ENCODE measurements at places on chromosomes 11 and 22.

DNA sequence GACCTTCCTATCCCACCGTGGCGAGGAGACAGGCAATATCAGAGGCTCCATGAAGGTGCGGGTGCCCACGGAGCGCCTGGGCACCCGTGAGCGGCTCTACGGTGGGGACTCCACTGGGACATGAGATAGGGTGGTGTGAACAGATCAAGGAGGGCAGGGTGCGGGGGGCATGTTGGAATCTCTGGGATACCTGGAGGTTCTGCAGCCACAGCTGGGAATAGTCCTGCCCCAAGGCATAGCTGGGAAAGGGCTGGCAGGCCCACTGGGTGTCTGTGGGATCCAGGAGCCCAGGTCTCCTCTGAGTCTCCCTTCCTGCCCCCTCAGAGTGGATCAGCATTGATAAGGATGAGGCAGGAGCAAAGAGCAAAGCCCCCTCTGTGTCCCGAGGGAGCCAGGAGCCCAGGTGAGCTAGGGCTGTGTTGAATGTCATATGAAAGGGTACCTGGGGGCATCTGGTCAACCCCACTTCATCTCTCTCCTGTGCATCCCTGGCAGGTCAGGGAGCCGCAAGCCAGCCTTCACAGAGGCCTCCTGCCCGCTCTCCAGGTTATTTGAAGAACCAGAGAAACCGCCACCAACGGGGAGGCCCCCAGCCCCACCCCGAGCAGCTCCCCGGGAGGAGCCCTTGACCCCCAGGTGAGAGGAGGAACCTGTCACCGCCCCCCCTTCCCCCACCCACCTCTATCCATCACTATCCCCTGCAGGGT lies 8.5 kb downstream of the PHOX2A start:
- DNase-seq, result no peak

DNA sequence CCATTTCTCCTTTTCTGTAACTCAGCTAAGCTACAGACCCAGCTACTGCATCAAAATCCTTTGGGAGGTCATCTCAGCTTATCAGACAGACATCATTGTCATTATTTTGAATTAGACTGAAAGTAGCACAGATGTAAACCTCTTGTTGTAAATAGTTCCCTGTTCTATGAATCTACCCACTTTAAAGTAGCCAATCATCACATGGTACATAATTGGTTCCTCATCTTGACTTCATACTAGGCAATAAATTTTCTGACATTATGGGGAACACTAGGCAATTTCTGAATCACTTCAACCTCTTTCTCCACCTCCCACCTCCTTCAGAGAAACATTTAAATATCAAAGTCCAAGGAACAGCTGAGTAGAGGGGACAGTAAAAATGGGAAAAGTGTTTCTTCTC lies 47.9 kb downstream of the MPPED2 start:
- DNase-seq, result no peak

DNA sequence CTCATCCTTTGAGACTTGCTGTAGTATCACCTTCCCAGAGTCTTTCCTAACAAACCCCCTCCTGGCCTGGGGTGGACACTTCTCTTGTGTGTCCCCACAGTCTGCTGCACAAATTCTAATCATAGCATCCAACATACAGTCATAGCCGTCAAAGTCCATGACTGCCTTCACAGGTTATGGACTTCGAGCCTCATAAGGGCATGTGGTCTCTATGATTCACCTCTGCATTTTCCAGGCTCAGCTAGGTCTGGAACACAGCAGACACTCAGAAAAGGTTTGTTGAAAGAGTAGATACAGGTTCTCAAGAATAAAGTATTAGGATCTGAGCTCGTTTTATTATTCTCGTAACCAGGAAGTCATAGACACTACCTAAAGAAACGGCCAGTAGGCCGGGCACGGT lies 13.2 kb upstream of the SCUBE2 start:
- DNase-seq, result no peak

- no peak for DNase-seq
Measured at GRCh38 chr11:71117311-71117710, 135.1 kb downstream of the SHANK2 start.

DNA sequence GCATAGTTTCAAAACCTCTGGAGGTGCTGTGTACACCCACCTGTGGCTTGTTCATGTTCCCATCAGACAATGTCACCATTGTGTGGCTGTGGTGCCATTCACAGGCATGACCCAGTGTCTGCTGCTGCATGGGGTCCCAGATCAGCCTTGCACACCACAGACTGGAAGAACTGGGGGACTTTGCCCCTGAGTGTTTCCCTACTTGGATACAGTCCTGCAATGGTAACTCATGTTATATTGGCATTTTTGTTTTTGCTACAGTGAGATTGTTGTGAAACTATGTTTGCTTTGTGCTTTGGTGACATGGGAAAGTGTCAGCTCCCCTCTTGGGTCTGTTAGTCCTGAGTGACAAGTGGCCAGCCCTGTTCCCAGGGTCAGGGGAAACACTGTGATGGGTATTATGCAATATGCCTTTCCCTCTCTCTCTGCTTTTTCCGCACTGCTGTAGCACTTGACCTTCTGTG lies 108.8 kb downstream of the NAV2 start:
- DNase-seq, result no peak

DNA sequence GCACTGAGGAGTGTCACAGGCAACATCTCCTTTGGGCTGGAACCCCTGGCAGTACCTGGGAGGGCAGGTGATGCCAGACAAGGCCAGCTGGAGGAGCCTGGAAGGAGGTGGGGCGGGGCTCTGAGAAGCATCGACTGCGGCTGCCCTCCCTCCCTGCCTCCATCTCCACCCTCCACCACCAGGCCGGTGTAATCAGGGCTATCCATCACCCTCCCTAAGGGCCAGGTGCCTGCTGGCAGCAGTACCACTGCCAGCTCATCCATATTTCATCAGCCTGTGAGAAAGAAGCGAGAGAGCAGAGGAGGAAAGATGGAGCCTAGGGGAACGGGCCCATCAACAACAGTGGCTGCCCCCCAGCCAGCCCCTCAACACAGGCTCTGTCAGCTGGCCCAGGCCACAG lies 51.4 kb upstream of the RASD2 start:
- no peak for DNase-seq

GRCh38 chr22:25167834-25168601 lies 31.6 kb upstream of the CRYBB3 start:
- DNase-seq, result no peak

DNA sequence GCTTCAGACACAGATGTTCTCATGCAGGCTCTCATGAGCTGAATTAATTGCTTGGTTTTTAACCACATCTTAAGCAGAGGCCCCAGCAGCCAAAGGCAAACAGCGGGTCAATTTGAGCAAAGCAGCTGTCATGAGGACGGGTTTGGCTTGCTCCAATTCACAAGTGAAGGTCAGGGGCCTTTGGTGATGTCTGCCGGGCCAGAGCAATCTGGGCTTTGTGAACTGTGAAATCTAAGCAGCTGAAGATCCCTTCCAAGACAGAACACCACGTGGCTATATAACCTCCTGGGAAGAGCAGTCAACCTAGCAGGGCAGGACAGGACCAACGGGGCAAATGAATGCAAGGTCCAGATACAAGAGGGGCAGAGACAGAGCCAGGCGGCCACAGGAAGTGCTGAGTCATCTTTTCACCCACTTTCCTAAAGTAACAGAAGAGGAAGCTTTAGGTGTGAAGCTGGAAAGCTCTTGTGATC lies 187.3 kb upstream of the B3GAT1 start:
- DNase-seq, result no peak

DNA sequence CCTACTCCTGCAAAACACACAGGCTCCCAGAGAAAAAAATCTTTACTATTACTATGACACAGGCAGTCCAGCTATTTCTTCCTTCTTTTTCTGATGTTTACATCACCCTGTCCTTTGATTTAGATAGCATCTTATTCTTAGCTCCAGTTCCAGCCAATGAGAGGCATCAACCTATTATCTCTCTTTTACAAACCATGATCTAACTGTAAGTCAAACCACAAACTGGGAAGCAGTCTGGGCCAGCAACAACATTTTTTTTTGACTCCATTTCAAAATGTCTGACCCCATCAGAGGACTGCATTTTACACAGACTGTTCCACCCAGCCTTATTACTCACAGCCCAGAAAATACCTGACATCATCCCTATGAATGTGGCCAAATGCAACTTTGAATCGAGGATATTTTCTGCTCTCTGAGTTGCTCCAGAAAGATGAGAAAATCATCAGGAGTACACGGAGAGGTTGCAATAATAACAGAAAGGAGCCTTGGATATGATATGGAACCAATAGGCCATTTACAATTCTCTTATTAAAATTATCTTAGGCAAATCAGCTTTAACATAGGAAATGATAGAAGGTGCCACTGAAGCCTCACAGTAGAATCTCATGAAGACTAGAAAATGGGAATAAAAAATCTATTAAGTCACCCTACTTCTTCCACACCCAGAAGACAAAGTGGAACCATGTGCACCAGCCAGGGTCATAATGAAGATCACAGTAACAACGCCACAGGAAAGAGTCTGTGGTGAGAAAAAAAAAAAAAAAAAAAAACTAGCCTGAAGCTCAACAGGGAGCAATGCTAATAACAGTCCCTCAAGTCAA lies 21.2 kb downstream of the TBRG1 start:
- no peak for DNase-seq

DNA sequence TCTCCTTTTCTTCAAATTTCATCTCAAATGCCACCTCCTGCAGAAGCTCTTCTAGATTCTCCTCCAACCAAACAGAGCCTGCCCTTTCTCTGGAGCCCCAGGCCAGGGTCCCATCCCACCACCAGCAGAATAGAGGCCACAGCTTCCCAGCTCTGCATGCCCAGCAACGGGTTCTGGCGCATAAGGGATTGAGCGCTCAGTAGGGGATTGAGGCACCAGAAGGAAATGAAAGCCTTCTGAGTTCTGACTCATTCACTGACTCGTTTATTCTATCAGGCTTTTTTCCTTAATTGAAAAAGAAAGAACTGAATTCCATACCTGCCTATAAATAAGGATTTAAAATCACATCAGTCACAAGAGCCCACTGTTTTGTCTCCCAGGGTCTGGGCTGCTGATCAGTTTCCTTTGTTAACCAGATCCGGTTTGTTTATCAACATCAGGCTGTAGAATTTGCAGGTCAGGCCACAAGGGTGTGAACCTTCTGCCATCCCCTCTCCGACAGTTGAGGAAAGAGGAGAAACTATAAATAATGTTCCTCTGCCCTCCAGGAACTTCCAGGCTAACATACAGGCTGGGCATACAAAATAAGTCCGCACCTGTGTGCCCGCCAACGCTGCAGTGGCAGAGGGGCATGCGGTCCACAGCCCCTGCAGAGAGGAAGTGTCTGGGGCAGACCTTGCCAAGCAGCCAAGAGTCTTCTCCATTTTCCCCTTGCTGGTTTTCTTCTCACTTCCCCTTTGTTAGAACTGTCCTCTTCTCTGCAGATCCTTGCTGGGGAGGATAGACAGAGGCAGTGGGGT lies 63.5 kb upstream of the PRDM11 start:
- DNase-seq, result no peak

DNA sequence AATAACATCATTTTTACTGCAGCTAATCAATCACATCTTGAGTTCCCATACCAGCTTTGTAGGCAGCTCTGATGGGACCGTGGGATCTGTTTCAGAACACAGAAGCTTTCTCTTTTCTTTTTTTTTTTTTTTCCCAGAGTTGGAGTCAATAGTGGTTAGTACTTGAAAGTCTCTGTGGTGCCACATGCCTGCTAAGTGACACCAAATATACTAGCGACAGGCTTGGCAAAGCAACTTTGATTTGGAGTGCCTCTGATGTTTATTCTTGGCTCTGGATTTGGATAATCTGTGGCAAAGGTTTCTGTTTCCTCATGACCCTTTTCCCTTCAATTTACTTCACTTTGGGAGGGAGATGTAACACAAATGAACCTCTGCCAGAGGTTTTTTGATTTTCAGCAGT lies 681.4 kb upstream of the TENM4 start:
- DNase-seq, result no peak

GRCh38 chr11:113817626-113818025 lies 38.0 kb downstream of the CLDN25 start:
- no peak for DNase-seq

DNA sequence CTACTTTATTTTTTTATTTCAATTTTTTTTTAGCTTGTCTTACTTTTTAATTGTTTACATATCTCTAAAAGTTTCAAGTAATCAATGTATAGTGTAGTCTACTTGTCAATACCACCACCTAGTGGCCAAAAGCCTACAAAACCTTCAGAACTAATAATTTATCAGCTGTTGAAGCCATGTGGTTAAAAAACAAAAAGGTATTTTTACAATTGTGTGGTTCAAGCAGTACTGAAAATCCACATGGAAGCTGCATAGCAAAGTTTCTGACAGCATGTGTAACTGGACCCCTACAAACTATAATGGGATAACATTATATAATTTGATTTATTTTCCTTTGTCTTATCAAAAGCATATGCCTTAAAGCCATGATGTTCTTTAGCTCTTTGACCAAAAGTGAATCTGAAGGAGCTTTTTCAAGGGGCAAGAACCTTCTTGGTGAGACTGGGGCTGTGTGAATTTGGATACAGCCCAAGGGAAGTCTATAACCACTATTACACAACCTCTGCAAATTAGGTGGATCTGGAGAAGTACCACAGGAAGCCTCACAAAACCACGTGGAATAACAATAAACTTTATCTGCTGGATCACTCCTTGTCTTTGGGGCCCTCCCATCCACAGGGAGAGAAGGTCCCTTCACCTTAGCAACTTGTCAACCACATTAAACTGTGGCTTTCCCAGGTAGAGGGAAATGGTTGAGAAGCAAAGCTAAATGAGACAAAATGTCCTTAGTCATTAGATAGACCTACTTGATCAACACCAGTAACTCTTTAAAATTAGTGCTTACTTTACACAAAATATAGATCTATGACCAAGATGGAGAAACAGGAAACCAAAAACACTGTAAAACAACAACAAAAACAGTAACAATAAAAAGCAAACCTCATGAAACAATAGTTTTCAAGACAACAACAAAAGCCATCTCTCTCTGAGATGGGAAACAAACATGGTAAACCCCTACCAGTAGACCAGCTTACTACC lies 9.9 kb downstream of the NARS2 start:
- DNase-seq, result no peak

DNA sequence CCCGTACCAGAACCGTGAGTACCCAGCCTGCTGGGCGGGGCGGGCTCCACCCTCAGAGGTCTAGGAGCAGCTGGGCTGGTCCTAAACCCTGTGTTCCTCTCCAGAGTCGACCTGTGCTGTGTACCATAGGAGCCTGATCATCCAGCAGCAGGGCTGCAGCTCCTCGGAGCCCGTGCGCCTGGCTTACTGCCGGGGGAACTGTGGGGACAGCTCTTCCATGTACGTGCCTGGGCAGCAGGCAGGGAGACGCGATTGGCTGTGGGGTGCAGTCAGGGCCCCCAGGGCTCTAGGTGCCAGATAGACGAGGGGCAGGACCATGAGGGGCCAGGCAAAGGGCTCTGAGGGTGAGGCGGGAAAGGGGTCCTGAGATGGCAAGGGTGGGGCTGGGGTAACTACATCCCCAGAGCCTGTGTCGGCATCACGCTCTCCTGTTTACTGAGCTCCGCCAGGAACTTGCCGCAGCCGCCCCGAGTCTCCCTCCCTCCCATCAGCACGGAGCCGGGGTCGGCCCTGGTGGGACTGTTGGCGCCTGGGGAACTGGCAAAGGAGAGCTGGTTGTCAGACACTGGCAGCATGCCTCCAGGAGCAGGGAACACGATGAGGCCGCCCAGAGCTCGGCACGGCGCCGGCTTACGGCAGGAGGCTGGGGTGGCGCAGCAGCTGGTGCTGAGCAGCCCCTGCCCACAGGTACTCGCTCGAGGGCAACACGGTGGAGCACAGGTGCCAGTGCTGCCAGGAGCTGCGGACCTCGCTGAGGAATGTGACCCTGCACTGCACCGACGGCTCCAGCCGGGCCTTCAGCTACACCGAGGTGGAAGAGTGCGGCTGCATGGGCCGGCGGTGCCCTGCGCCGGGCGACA lies 22.9 kb upstream of the MUC5B start:
- no peak for DNase-seq

- no peak for DNase-seq
Measured at GRCh38 chr11:86288776-86289507, 13.1 kb upstream of the HIKESHI start.

GRCh38 chr11:46701078-46701654 lies 335 bp downstream of the ZNF408 start:
- DNase-seq, result no peak
